ENCODE measurements at places on chromosomes 3 and 15.

- no peak for DNase-seq
These were observed 2.2 kb upstream of the MLF1 start for GRCh38 chr3:158568784-158569183.

DNA sequence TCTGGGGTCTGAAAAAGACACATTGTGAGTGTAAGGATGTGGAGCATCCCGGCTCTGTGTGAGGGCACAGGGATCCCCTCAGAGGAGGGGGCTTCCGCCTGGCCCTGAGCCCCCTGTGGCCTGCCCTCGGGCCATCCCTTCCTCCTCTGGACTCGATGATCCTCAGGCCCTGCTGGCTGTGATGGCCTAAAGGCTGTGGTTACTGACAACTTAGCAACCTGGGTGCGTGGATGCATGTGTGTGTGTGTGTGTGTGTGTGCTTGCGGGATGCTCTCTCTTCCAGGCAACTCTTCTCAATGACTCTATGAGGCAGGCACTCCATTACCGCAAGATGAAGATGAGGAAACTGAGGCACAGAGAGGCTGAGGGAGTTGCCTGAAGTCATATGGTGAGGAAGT, 66.0 kb downstream of the ASB7 start:
- DNase-seq: no peak

DNA sequence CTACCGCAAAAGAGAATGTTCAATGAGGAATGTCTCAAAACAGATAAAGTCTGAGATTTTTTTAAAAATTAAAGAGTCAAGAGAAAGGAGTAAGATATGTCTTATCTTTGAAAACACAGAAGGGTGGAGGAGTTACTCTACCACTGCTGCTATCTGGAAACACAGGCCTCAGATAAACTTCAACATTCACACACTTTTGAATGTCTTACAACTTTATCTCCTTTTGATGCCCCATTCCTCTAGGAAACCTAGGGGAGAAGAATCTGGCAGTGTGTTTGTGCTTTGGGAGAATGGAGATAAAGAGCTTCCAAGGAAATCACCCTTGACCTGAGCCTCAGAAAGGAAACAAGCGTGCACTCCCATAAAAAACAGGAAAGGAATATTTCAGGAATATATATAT, 468.2 kb downstream of the PLOD2 start:
- no peak for DNase-seq

GRCh38 chr3:6860149-6860953, 564 bp upstream of the GRM7 start:
- no peak for DNase-seq

- DNase-seq: no peak
These were observed at the start of gene MOBP for GRCh38 chr3:39467394-39468107. Gene MOBP, plus strand, starts transcription at chr3:39467680. Its CDS starts 34,390 bp downstream, at chr3:39502070.

- no peak for DNase-seq
These were observed 51.5 kb upstream of the DCUN1D1 start for GRCh38 chr3:183031826-183032225.

- DNase-seq: no peak
These were observed 654 bp downstream of the SUSD5 start for GRCh38 chr3:33217866-33218445.

GRCh38 chr15:70799667-70800450, 36.5 kb upstream of the UACA start:
- no peak for DNase-seq

DNA sequence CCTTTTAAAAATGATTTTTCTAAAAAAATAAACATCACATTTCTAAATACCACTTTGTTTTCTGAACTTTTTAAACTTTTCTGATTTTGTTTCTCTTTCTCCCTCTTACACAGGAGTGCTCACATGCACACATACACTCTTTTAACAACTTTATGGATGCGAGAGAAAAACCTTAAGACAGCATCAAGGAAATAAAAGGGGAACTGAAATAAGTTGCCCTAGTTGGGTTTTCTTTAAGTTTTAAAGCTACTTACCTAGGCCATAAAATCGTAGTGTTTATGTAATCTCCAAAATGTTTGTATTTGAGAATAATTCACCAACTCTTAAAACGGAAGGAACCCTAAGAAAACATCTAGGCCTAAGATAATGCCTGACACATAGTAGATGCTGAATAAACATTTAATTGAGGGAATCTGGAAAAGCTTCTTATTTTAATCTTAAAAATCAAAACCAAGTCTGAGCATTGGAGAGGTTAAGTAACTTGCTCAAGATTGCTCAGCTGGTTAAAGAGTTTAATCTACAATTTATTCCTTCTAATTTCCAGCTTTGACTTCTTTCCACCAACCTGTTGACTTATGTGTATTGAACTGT, 1.2 kb upstream of the BBX start:
- no peak for DNase-seq

- DNase-seq: no peak
These were observed 518 bp downstream of the OXSR1 start for GRCh38 chr3:38165722-38166387.

DNA sequence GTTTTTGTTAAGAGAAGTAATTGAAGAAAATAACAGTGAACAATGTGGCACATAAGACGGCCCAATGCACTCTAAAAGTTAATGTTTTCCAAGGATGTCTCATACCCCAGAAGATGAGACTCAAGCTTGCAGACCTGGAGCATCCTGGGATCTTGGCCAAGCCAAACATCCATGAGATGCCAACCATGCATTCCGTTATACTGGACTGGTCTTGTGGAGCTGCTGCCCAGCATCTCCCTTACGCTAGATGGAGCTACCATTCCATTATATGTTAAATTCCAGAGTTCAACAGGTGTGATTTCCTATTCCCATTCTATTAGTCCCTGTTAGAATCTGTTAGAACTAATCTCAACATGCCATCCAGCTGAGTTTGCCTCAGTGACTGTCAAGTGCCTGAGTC, 181.8 kb downstream of the PDCD6IP start:
- no peak for DNase-seq

DNA sequence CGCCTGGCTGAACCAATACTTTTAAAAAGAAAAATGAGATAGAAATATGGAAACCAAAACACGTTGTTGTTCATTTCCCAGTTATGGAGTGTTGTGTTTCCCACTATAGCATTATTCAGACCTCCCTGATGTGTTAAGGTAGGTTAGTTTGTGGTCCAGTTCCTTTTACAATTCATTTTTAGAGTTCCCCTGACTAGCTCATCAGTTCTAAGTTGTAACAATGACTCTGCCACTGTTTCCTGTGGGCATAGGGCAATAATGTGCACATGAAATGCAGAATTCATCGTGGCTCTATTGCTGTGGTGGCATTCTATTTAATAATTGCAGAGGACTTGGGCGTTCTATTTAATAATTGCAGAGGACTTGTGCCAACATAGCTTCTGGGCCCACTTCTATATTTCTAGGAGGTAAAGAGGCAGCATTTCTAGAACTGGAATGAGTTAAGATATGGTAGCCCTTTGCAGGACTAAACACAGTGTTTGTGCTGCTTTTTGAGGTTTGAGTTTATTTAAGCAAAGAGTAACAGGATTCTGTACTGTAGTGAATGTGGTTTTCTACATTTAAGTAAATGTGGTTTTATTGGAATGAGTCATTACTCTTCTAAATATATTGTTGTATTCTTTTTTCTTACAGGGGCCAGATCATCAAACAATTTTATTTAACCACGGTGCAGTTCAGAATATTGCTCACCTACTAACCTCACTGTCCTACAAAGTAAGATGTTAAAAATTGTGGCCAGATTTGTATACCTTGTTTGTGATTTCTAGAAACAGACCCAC, 47.5 kb downstream of the ARMC8 start:
- no peak for DNase-seq

GRCh38 chr15:26096581-26096980, 233.5 kb upstream of the ATP10A start:
- no peak for DNase-seq

DNA sequence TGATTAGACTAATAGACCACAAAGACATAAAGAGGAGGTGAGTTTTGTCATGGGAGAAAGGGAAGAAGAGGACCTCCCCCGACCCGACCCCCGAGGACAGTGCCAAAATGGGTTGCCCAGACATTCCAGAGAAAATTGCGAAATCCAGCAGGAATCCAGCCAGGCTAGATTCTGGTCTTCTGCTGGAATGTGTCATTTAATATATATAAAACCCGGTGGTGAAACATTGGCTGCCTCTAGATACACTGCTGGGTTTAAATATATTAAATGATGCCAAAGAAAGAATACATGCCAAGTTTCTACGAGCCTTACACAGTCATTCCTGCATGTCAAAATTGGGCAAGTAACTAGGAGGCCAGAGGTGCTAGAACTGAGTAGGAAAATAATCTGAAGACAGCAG, 45.3 kb upstream of the SPESP1 start:
- DNase-seq: no peak

GRCh38 chr3:178492491-178492890, 43.7 kb upstream of the KCNMB2 start:
- DNase-seq: no peak

DNA sequence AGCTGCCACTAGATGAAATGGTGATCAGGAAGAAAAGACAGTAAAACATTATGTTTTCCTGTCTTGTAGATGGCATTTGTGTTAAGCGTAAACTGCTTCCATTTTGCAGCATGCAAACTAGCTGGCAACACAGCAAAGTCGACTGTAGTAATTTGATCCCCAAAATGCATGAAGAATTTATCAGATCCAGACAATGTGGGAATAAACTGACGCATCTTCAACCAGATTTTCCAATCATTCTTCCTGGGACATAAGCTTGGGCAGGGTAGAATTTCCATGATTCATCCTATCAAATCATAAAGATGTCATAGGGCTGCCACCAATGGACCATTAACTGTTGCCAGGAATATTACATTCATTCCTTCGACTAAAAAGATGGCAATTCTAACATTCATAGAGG, 260.3 kb downstream of the ERC2 start:
- DNase-seq: no peak

GRCh38 chr3:115553796-115554486, 69.4 kb upstream of the GAP43 start:
- DNase-seq: no peak

GRCh38 chr3:119717520-119717919, 14.7 kb downstream of the CFAP91 start:
- DNase-seq: no peak

DNA sequence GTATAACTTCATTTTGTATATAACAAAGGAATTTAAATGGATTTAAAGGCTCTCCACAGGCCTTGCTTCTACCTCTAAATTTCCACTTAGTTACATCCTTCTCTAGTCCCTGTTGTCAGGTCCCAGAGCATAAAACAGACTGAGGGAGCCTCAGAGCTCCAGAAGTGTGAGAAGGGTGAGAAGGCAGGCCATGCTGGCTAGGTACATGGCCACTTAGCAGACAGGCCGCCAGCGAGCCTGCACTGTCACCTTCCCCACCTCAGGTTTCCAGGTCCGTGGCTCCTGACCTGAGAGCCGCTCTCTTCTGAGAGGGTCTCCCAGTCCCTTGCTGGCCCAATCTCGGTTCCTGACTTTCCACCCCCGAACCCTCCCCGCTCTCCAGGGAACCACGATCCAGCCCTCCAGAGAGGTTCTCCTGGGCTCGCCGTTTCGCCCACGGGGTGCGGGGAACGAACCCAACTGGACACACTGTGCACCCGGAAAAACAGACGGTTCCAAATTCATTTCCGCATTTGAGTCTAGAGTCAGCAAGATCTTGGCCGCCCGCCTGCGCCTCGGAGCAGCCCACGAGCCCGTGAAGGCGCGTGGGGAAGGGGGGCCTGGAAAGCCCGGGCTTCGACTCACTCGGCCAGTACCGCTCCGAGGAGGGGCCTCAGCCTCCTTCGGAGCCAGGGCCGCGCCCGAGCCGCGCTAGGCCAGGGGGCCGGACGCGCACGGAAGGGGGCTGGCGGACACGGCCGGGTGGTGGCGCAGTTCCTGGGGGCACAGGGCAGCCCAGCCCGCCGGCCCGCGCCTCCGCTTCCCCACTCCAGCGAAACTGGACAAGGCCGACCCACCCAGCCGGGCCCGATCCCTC, 16.7 kb upstream of the SOX2 start:
- no peak for DNase-seq

- peak; percentile 70 for DNase-seq
These were observed 32.2 kb downstream of the HGD start for GRCh38 chr3:120649830-120650233.

DNA sequence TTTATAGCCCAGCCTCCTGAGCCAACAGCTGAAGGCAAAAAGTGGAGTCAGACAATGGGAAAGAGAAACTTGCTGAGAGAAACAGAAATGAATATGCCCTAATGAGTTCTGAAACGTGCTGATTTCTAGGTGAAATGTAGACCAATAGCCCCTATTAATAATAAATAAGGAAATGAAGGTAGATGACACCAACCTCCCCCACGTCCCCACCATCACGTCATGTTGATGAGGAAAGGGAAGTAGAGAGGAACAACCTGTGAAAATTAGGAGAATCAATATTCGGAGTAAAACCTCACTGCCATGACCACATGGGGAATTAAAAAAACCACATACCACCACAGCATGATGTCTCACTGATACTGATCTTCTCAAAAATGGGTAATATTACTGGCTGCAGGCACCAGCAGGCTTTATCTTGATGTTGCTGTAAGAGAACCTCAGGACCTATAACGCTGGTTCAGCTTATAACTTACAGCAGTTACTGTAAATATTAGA, 64.0 kb downstream of the KAT2B start:
- DNase-seq: peak; percentile 25

GRCh38 chr3:107441617-107442016, 64.4 kb downstream of the CCDC54 start:
- no peak for DNase-seq

- DNase-seq: no peak
These were observed 6.8 kb upstream of the GATA2 start for GRCh38 chr3:128499724-128500275.

DNA sequence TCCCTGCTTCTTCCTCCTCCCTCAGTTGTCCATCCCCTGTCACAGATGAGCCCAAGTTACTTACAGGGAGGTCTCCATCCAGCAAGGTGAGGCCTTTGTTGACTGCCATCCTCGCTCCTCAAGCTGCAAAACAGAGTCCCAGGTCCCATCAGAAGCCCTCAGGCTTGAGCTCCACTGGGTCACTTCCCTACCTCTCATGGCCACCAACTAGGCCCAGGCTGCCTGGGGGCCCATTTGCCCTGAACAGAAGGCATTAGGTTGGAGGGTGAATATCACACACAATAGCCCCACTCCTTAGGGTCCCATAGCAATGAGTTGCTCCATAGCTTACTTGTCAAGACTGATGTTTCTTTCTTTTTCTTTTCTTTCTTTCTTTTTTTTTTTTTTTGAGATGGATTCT, 1.8 kb downstream of the PLIN1 start:
- no peak for DNase-seq

DNA sequence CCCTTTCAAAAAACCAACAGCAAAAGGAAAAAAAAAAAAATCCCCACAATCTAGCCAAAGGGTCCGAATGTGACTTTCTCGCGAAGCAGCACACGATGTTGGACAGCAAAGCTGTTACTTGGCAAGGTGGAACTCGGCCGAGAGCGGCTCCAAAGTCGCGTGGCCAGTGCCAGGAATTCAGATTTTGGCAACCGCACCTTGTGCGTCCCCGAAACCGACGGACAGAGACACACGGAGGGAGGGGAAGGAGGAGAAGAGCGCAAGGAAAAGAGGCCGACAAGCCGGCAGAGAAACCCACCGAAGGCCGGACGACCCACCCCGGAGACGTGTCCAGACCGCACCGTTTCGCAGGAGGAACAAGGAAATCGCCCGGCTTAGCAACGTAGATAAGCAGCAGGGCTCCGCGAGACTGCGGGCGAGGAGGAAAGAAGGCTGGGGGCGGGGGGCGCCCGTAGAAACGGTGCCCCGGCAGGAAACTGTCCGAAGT, 517.3 kb downstream of the MECOM start:
- no peak for DNase-seq

GRCh38 chr3:67349551-67350174, 304.7 kb downstream of the SUCLG2 start:
- DNase-seq: no peak

- DNase-seq: no peak
These were observed 964.9 kb upstream of the NR2F2 start for GRCh38 chr15:95365511-95366107.

- no peak for DNase-seq
These were observed 39.8 kb downstream of the TSC22D2 start for GRCh38 chr3:150447631-150448465.
